ENCODE measurements at places on chromosomes 11 and 22.

DNA sequence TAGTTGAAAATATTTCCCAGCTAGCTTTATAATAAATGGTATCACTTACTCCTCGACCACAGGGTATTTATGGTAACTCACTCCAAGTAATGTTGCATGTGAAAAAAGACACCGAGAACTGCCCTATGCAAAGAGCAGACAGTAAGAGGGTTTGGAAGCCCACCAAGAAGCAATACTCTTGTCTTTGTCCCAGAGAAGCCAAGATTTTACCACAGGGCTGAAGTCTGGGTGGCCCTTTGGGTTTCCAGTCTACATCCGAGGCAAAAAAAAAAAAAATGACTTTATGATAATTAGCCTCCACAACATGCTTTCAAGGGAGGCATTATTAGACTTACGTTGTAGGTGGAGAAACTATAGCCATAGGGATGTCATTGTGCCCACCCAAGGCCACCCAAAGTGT lies 83.6 kb downstream of the CCDC34 start:
- no peak for DNase-seq

- no peak for DNase-seq
These were observed 13.9 kb downstream of the CSRP3 start for GRCh38 chr11:19187833-19188258.

GRCh38 chr11:5038341-5038740 lies 8.0 kb upstream of the OR52J3 start:
- DNase-seq = no peak

GRCh38 chr11:32435152-32435480 lies 223 bp downstream of the WT1 start:
- no peak for DNase-seq

GRCh38 chr22:31089160-31090100 lies 8.3 kb downstream of the SMTN start:
- DNase-seq = peak; percentile 30

DNA sequence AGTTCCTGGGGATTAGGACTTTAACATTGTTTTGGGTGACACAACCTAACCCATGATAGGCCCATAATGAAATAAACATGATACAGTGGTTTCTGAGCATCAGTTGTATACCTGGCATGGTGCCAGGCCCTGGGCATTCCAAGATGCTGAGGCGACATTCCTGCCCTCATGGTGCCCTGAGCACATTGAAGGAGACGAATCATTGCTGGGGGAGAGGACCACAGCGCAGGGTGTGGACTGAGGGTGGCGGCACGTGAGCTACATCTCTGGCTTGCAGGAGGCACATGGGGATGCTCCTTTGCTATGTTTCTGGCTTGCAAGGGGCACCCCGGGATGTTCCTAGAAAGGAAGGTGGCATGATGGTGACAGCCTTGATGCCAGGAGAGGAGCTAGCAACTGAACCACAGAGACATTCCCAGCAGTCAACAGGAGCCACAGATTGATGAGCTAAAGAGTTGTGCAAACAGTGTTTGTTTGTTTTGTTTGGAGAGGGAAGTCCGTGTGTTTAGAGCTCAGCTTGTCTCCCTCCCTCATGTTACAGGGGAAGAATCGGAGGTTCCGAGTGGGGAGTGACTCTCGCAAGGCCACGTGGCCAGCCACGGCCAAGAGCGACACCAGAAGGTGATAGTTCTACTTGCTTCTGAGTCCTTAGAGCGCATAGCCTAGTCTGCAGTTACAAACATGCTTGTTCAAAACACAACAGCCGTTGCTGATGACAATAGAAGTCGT lies 106.4 kb downstream of the MIAT start:
- no peak for DNase-seq

- DNase-seq = no peak
These were observed 2.1 kb upstream of the PRR33 start for GRCh38 chr11:1893581-1894359.

DNA sequence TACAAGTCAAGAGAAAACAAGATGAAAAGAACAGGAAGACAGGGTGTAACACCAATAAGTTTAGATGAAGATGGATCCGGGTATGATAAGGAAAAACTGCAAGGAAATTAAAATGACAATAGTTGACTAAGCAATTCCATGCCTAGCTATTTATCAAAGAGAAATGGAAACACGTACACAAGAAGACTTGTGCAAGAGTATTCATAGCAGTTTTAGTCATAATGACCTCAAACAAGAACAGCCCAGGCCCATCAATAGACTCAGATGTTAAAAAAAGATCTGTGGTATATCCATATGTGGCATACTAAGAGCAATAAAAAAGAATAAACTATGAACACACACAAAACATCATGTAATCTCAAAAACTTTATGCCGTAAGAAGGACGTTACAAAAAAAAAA lies 33.2 kb downstream of the SLC5A12 start:
- DNase-seq = no peak

DNA sequence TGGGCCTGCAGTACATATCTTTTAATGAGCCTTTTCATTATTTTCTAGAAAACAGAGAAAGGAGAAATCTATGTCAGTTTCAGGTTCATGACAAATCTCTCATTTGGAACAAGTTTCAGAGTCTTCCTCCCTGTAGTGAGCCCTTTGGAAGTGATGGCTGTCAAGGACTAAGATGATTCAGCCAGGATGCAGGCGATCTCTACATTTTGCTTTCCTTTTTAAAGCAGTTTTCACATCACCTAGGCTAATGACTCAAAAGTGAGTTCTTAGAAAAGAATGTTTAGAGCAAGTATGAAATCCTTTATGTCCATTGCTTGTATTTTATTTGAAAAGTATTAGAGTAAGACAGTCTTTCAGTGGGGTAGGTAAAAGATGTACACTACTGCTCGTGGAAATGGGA lies 130.1 kb downstream of the TRPC6 start:
- no peak for DNase-seq

DNA sequence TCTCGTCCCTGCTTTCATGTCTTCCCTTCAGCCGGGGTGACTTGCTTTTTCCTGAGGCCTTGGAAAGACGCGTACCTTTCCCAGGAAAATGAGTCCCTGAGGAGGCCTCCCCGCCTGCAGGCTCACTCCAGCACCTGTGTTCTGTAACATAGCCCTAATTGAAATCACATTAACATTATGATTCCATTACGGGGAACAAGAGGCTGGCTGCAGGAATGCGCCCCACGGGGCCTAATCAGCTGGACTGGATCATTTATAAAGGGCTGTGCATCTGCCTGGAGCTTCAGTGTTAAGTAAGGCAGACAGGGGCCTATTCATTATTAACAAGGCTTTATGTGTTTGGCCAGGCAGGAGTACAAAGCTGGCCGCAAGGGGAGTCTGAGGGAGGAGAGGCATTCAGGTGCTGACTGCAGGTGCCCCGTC lies 41.9 kb upstream of the TSPAN18 start:
- no peak for DNase-seq

DNA sequence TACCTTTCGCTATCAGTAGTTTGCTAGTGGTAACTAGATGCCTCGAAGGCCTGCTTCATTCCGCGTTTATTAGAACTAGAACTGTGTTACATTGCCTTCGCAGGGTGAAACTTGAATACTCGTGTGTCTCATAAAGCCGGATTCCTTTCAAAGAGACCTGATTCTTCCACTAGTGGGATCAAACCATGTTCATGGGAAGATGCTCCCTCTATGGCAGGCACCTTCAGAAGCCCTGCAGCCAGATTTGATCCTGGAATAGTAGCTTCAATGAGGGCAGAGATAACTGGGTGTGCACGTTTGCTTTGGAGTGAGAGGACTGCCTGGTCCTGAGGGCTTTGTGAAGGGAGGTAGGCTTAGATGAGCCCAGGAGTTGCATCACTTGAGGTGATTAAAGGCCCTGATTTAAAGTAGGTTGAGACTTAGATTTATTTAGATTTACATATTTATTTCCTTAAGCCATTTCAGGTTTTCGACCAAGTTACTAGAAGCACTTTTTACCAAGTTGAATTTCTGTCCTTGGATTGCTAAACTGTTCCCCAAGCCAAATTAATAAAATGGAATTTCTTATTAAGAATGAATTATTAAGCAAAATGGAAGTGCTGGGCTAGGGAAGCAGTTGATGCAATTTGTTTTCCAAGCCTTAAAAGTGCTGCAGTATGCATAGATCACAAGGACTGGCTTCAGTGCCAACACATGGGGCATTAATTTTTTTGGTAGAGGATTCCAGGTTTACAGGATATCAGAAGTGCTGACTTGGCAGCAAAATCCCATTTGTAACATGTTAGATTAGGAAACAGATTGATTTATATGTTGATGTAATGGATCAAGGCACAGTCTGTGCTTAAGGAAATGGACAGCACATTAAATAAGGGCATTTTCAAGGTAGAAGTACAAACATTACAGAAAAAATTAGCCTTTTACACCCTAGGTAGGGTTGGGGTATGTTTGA lies 32.9 kb downstream of the APLP2 start:
- no peak for DNase-seq

DNA sequence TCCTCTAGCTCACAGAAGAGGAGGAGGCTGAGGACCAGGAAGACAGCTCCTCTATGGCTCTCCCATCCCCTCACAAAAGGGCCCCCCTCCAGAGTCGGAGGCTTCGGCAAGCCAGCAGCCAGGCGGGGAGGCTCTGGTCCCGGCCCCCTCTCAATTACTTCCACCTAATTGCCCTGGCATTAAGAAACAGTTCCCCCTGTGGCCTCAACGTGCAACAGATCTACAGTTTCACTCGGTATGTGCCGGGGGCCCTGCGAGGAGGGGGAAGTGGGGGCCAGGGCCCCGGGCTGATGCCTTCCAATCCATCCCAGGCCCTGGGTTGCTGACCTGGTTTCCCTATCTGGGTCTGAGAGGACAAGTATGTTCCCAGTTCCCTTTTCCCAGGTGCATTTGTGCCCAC lies 7.9 kb downstream of the FOXR1 start:
- no peak for DNase-seq

GRCh38 chr11:111845276-111846028 lies 25.9 kb downstream of the ALG9 start:
- DNase-seq = no peak

DNA sequence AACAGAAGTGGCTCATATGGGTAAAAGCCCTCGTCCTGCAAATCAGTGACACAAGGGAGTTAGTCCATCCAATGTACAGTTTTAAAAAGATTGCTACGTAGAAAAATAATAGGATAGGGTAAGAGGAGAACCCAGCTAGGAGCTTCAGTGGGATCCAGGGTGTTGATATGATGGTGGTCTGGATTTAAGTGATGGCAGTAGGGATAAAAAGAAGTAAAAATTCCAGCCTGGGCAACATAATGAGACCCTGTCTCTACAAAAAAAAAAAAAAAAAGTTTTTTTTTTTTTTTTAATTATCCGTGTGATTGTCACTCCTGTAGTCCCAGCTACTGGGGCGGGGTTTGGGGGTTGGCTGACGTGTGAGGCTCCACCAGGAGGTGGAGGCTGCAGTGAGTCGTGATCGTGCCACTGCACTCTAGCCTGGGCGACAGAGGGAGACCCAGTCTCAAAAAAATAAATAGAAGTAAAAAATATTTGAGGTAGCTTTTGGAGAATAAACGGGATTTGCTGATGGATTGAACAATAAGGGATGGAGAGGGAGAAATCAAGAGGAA lies 7.0 kb upstream of the L3MBTL2 start:
- peak; percentile 33 for DNase-seq
